ENCODE measurements at places on chromosomes 3 and 15. TPM values are rescaled to one million over a fixed set of nuclear protein-coding genes. Genes with fewer than 3 reads are reported as not detected.

- H3K36me3 ChIP-seq = no peaks in the 10 kb centered on the region
- DNase-seq = no peak
- no peak overlapping the region for H3K27ac ChIP-seq
- peaks cover 6% of the 10 kb centered on the region for H3K27me3 ChIP-seq
Observed at GRCh38 chr15:33547876-33548275, 237.1 kb downstream of the RYR3 start.

The PPP1R14D gene
- total RNA-seq = not detected

The SH2D7 gene
- not detected for total RNA-seq

GRCh38 chr3:183807209-183807728, 18.1 kb downstream of the MAP6D1 start:
- no peak overlapping the region for H3K4me3 ChIP-seq
- H3K36me3 ChIP-seq = peaks cover 50% of the 10 kb centered on the region
- no peak for DNase-seq
- H3K27me3 ChIP-seq = no peaks in the 10 kb centered on the region
- no peak overlapping the region for H3K27ac ChIP-seq

- no peak overlapping the region for H3K27ac ChIP-seq
- H3K36me3 ChIP-seq = no peaks in the 10 kb centered on the region
- H3K4me3 ChIP-seq = no peak overlapping the region
- no peaks in the 10 kb centered on the region for H3K27me3 ChIP-seq
Observed at GRCh38 chr15:36495456-36495991, 83.9 kb upstream of the CDIN1 start.

Data from chondrocyte (in vitro differentiated cells).